ENCODE measurements at places on chromosomes 13 and 19.
A peak's percentile ranks its signal among the peaks of the same experiment; 100 is the strongest.

GRCh38 chr13:46347277-46347676 lies 39.8 kb downstream of the RUBCNL start:
- DNase-seq = no peak

GRCh38 chr19:2274185-2274711 lies 7.7 kb downstream of the PEAK3 start:
- no peak for DNase-seq

GRCh38 chr19:13056052-13056660 lies 46.5 kb downstream of the LYL1 start:
- no peak for DNase-seq

DNA sequence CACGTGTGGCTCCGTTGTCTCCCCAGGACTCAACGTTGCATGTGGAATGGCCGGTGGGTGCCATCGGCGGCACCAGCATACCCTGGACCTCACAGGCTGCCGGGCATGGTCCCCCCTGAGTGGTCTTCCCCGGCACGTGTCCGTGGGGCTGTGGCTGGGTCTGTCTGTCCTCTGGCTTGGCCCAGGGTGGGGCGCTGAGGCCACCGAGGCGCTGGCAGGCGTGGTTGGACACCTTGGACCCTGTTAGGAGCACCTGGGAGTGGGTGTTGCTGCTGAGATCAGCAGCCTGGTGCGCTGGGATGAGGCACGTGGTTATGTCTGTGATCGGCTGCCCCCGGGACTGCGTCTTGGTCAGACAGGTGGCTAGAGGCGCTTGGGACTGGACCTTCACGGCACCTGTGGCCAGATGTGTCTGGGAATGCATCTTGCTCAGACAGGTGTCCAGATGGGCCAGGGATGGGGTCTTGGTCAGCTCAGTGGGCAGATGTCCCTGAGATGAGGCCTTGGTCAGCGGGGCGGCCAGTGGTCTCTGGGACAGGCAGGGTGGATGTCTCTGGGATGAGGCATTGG lies 9.2 kb downstream of the IQCN start:
- DNase-seq = no peak

- DNase-seq = peak; percentile 31
Observed at GRCh38 chr19:10713317-10713716, 4.6 kb upstream of the DNM2 start.

GRCh38 chr19:44570984-44571684 lies 41.7 kb upstream of the CEACAM20 start:
- peak; percentile 23 for DNase-seq

DNA sequence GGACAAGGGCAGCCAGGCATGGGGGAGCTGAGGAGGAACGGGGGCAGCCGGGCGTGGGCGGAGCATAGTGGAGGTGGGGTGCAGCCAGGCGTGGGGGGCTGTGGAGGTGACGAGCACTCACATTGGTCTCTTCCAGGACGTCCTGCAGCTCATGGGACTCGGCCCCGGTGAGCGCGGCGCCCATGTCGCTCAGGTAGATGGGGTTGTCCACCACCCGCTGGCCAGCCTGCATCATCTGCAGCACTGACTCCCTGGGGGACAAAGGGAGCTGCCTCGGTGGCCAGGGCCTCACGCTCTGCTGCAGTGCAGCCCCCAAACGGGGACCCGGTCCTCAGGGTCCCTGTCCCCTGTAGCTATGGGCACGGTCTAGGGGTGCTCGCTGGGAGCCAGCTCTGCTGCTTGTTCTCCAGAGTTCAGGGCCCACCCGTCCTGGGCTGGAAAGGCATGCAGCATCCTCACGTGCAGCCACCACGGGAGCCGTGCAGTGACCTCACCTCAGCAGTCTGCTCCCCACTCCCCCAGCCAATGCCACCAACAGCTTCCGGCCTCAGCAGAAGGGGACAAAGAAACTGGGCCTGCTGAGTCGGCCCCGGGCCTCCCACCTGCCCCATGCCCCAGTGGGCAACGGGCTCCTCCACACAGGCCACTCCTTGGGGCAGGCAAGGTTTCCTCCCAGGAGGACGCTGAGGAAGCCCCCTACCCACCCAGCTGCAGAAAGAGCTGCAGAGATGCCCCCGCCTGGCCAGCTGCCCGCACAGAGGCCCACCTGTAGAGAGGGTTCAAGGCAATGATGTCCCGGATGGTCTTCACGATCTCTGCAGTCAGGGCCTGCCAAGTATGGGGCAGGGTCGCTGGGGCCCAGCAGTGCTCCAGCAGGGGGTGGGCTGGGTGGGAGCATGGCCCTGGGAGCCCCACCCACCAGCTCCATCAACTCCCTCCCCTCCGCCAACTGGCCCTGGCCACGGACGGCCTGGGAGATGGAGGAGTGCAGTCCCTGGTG lies 12.1 kb downstream of the LONP1 start:
- DNase-seq = no peak

DNA sequence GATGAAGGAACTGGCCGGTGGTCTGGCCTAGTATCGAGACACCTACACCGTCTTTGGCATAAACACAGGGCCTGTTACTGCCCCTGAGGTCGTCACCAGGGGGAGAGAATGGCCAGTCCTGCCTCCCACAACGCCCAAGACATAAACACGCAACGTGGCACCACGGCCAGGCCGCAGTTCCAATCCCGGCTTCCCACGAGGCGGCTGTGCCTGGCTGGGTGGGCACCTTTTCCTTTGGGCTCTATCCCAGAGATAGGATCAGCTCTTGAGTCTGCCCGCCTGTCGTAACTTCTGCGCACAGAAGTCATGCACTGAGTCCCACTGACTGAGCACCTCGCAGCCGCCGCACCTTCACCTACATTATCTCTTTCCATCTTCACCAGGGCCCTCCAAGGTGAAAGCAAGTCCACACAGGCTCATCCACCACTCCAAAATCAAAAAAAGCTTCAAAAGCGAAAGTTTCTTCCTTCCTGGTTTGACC lies 1.1 kb downstream of the MIER2 start:
- DNase-seq = no peak

DNA sequence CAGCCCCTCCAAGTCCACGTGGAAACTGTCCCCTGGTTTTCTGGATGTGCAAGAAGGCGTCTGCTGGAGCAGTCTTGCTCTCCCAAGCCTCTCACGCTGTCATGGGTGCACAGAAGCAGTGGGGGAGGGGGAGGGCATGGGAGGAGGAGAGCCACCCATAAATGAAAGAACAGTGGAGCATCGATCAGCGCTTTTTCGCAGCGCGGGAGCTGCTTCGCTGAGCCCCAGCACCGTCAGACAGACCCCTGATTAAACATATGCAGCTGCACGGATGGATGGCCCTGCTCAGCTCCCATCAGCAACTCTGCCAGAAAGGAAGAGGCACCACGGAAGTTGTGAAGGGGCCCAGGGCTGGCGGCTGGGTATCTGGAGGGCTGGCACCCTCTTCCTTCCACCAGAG lies 264.9 kb downstream of the UQCRFS1 start:
- DNase-seq = no peak

DNA sequence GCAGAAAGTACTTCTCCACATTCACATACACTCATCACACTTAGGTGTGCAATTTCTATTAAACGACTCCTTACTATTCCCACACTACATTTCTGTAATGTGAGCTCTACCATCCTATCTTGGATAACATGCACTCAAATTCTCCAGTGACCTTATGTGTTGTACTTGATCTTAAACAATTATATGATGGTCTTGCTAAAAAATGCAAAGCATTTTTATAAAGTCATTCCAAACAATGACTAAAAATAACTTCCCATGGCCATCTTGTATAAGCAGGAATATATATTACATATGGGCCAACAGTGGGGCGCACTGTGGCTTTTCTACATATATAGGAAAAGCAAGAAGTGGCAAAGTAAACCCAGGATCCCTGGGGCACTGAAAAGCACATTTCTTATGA lies 155.5 kb downstream of the FLT1 start:
- no peak for DNase-seq

- DNase-seq = no peak
Observed at GRCh38 chr19:3977242-3978143, 6.6 kb upstream of the DAPK3 start.

DNA sequence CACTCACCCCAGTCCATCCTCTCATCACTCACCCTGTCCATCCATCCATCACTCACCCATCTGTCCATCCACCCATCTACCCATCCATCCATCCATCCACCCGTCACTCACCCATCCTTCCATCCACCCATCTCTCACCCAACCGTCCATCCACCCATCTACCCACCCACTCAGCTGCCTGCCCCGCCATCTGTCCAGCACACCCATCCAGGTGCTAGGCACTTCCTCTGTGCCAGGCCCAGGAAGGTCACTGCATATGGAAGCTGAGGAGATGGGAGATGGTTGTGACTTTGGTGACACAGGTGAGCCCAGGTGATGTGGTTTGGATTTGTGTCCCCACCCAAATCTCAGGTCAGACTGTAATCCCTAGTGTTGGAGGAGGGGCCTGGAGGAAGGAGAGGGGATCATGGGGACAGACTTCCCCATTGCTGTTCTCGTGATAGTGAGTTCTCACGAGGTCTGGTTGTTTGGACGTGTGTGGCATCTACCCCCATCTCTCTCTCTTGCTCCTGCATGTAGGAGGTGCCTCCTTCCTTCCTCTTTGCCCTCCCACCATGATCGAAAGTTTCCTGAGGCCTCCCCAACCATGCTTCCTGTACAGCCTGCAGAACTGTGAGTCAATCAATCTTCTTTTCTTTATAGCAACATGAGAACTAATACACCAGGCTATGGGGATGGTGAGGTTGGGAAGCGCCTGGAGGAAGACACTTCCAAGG lies 15.9 kb upstream of the C13orf46 start:
- DNase-seq = no peak
